ENCODE measurements at places on chromosomes 7 and 10. TPM values are rescaled to one million over a fixed set of nuclear protein-coding genes. Genes with fewer than 3 reads are reported as not detected.

DNA sequence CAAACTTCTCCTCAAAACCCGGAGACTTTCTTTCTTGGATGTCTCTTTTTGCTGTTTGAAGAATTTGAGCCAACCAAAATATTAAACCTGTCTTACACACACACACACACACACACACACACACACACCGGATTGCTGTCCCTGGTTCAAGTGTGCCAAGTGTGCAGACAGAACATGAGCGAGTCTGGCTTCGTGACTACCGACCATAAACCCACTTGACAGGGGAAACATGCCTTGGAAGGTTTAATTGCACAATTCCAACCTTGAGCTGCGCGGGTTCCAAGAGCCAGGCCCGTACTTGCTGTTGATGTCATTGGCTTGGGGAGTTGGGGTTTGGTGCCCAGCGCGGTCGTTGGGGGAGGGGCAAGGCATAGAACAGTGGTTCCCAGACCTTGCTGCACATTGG is 1.7 kb downstream of the EGFR start:
- H3K4me3 ChIP-seq, result peak overlapping the region; percentile 74
- H3K4me1 ChIP-seq, result no peaks in the 10 kb centered on the region
- H3K27ac ChIP-seq, result no peak overlapping the region
- no peak for DNase-seq

DNA sequence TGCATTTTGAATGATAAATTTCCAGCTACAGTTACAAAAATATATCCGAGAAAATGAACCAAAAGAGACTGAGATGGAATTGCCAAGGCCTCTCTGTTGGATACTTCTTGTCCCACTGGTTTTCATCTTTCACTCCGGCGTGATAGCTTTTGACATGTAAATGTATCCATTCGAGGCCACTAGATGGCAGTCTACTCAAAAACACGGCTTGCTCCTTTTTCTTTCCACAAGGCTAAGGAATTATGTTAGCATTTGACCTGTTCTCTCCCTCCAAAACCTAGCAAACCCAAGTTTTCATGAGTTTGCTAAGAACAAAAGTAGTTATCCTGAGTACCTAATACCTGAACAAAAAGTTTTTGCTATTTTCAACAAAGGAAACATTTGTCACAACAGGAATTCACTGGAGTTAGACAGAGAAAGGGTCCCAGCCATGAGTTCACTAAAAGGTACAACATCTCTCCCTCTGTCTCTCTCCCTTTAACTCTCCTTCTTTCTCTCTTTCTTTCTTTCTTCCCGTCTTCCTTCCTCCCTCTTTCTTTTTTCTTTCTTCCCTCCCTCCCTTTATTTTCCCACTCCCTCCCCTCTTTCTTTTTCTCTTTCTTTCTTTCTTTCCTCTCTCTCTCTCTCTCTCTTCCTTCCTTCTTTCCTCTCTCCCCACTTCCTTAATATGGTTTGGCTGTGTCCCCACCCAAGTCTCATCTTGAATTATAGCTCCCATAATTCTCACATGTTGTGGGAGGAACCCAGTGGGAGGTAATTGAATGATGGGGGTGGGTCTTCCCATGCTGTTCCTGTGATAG is 207.9 kb upstream of the MYO3A start:
- no peaks in the 10 kb centered on the region for H3K4me1 ChIP-seq
- H3K4me3 ChIP-seq, result no peak overlapping the region
- H3K36me3 ChIP-seq, result no peaks in the 10 kb centered on the region
- no peaks in the 10 kb centered on the region for H3K27me3 ChIP-seq
- peak; percentile 60 for DNase-seq

Gene CDK14
- total RNA-seq, result 23.9 TPM

Gene TMEM26
- 0.09 TPM for total RNA-seq

DNA sequence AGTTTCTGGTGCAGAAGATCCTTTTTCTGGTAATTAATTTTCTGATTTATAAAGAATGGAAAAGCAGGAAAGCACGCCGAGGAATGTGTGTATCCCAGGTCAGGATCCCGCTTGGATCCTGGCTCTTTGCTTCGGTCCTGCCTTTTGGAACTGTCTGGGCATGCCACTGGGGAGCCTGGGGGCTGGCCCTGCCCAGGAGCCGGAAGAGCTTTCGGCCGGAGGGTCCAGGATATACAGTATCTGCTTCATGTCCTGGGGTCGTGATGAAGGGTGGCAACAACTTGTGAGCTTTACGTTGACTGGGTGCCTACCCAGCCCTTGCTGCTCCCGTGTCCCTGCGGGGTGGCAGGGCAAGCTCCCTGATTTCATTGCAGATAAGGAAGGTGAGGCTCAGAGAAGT is 2.4 kb downstream of the SH2D4B start:
- no peak overlapping the region for H3K4me3 ChIP-seq
- no peak overlapping the region for H3K27ac ChIP-seq
- peaks cover 4% of the 10 kb centered on the region for H3K36me3 ChIP-seq
- no peaks in the 10 kb centered on the region for H3K4me1 ChIP-seq
- DNase-seq, result no peak
- no peaks in the 10 kb centered on the region for H3K27me3 ChIP-seq

Gene VAX1
- total RNA-seq, result not detected

GRCh38 chr10:33248638-33249037 is 85.8 kb downstream of the NRP1 start:
- no peak overlapping the region for H3K27ac ChIP-seq
- no peaks in the 10 kb centered on the region for H3K27me3 ChIP-seq
- DNase-seq, result no peak
- no peaks in the 10 kb centered on the region for H3K4me1 ChIP-seq
